ENCODE measurements at places on chromosomes 2 and 18. TPM values are rescaled to one million over a fixed set of nuclear protein-coding genes. Genes with fewer than 3 reads are reported as not detected.

Gene PAX3
- total RNA-seq = not detected

DNA sequence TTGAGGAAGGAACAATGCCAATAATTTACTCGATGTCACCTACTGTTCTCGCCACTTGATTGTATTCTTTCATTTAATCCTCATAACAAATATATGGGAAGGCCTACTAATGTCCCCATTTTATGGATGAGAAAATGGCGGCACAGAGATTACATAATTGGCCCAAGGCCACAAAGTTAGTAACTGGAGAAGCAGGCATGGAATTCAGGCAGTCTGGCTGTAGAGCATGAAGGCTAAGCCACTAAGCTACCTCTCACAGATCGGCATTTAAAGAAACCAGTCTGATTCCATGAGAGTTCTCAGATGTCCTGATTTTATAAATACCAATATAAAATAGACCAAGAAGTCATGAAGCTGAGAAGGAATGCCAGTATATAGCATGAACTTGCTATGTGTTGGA lies 121.8 kb upstream of the EPAS1 start:
- no peak for DNase-seq

DNA sequence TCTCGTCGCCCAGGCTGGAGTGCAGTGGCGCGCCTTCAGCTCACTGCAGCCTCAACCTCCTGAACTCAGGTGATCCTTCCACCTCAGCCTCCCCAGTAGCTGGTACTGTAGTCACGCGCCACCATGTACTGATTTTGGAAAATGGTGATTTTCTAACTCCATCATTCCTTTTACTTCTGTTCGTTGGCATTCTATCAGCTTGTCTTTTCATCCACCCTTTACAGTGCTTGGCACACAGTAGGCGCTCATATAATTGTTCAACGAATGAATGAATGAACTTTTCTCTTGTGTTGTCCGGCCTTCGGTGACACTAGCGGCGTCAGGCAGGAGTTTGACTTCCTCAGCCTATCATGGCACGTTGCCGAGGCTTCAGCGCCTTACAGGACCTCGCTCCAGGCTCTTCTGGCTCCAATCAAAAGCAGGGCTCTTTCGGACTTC lies 373 bp upstream of the MTHFD2 start:
- no peak for DNase-seq

DNA sequence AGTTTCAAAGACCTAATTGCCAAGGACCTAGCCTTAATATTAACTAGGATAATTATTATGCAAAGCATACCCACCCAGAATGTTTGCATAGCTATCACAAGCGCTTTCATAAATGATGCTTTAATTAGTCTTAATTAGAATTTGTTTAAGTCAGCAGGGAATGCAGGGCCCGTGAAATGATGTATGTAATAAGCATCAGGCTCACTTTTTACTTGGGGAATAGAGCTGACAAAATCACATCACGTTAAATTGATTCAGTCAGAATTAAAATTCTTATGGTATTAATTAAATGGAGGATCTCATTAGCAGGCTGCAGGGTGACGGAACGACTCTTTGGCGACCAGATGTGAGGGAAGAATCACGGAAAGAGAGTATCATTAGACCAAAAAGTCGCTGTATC lies 264.5 kb downstream of the GPD2 start:
- no peak for DNase-seq

Gene MARCHF4
- not detected for total RNA-seq

Gene NTSR2
- not detected for total RNA-seq

DNA sequence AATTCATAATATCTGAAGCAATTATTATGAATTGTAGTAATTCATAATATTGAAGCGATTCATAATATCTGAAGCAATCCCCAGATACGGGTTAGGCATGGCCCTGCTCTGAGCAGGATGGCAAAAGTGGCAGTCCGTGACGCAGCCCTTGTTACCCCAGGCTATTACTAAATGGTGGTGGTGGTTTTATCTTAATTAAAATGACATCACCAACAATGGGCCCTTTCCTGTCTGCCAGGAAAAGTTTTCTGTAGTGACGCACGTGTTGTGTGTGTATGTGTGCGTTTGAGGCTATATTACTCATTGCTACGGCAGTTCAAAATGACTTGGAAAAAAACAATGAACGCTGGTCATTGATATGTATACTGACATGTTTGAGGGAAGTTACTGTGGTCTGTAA lies 10.6 kb upstream of the MOCOS start:
- no peak for DNase-seq

- no peak for DNase-seq
Observed at GRCh38 chr2:173545364-173545763, 190.7 kb downstream of the CDCA7 start.

- peak; percentile 64 for DNase-seq
Observed at GRCh38 chr18:54127759-54128378, 96.6 kb downstream of the MBD2 start.

GRCh38 chr2:211513446-211513845 lies 957.0 kb downstream of the CPS1 start:
- DNase-seq = no peak

- no peak for DNase-seq
Observed at GRCh38 chr2:119389615-119390306, 23.0 kb downstream of the DBI start.

GRCh38 chr18:10130606-10131005 lies 216.8 kb downstream of the VAPA start:
- DNase-seq = no peak

All from activated naive CD4-positive, alpha-beta T cell treated with anti-CD3 and anti-CD28 coated beads for 36 hours (primary cell).